ENCODE measurements at places on chromosomes 7 and 10.
A peak's percentile ranks its signal among the peaks of the same experiment; 100 is the strongest.

GRCh38 chr7:95840953-95841950 lies 68.9 kb downstream of the DYNC1I1 start:
- peak; percentile 4 for DNase-seq

GRCh38 chr10:114940735-114941134 lies 2.7 kb downstream of the TRUB1 start:
- DNase-seq: no peak

DNA sequence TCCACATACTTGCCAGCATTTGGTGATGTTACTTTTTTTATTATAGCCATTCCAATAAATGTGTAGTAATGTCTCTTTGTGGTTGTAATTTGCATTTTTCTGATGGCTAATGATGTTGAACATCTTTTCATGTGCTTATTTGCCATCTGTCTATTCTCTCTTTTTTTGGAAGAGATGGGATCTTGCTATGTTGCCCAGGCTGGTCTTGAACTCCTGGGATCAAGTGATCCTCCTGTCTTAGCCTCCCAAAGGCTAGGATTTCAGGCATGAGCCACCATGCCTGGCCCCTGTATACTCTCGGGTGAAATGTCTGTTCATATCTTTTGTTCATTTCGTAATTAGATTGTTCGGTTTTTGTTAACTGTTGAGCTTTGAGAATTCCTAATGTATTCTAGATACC lies 3.4 kb downstream of the OGDH start:
- DNase-seq: no peak

DNA sequence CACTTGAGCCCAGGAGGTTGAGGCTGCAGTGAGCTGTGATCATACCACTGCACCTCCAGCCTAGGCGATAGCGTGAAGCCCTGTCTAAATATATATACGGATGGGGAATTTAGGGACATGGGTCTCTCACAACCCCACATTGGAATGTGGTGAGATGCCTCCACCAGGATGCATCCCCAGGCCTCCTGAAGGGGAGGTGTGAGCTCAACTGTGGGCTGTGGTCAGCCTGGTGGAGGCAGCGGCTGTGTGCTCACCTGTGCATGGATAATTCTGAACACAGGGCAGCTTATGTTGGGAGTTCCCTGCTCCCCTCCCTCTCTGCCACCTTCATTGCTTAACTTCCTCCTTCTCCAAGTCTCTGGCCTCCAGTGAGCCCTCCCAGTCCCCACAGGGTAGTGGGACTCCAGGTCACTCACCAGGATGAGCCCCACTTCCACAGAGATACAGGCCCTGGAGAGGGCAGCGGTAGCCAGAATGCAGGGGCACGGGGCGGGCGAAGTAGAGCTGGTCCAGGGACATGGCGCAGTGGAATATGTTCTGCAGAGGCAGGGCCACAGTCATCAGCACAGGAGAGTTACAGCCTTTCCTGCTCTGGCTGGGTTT lies 30.4 kb downstream of the PYROXD2 start:
- DNase-seq: no peak

All from GF-D8 (cell line).